ENCODE measurements at places on chromosomes 5 and 9.

- DNase-seq = no peak
These were observed 186.5 kb downstream of the CHSY3 start for GRCh38 chr5:130090569-130091270.

- DNase-seq = no peak
These were observed 5.7 kb downstream of the SUSD1 start for GRCh38 chr9:112169368-112169767.

GRCh38 chr9:109414125-109414785 is 83.9 kb downstream of the PTPN3 start:
- DNase-seq = no peak

- DNase-seq = no peak
These were observed 11.0 kb downstream of the CCDC152 start for GRCh38 chr5:42767491-42768105.

- no peak for DNase-seq
These were observed 546.0 kb upstream of the RORB start for GRCh38 chr9:73951147-73951546.

- no peak for DNase-seq
These were observed 50.9 kb upstream of the FAM169A start for GRCh38 chr5:74916831-74917710.

GRCh38 chr5:132557478-132558172 is 848 bp downstream of the RAD50 start:
- no peak for DNase-seq

DNA sequence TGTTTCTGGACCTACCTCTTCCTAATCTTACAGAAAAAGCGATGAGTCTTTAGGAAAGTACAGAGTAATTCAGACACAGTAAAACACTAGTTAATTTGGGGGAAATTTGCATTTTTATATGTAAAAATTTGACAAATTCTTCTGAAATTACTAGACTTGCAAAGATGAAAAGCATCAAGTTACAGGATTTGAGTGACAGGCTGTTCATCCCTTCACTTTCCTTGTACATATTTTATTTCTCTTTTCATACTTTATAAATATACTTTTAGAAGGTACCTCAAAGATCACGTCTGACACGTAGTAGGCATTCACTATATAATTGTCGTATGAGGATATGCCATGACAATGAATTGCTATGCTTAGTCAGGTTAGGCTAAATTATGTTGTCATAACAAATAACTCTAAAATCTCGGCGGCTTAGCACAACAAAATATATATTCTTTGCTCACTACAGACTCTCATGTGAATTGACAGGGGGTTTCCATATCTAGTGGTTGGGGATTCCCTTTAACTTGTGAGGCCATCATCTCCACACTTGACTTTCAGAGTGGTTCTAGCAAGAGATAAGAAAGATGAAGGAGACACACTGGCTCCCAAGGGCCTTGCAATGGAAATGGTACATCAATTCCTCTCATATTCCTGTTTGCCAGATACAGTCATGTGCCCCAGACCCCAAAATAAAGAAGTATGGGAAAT is 154.1 kb upstream of the TUT7 start:
- no peak for DNase-seq

- DNase-seq = no peak
These were observed 205.6 kb downstream of the DENND1A start for GRCh38 chr9:123724211-123724796.

DNA sequence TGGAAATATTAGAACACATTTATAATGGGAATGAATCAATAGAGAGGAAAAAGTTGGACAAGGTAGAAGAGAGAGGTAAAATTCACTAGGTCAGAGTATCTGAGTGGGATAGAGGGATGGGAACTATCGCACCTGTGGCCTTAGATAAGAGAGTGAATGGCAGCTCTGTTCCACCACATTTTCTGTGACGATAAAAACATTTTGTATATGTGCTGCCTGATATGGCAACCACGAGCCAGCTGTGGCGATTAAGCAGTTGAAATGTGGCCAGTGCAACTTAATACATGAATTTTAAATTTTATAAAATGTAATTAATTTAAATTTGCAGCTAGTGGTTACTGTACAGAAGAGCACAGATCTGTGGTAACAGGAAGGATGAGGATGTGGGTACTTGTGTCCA is 46.7 kb downstream of the ZNF354A start:
- no peak for DNase-seq

DNA sequence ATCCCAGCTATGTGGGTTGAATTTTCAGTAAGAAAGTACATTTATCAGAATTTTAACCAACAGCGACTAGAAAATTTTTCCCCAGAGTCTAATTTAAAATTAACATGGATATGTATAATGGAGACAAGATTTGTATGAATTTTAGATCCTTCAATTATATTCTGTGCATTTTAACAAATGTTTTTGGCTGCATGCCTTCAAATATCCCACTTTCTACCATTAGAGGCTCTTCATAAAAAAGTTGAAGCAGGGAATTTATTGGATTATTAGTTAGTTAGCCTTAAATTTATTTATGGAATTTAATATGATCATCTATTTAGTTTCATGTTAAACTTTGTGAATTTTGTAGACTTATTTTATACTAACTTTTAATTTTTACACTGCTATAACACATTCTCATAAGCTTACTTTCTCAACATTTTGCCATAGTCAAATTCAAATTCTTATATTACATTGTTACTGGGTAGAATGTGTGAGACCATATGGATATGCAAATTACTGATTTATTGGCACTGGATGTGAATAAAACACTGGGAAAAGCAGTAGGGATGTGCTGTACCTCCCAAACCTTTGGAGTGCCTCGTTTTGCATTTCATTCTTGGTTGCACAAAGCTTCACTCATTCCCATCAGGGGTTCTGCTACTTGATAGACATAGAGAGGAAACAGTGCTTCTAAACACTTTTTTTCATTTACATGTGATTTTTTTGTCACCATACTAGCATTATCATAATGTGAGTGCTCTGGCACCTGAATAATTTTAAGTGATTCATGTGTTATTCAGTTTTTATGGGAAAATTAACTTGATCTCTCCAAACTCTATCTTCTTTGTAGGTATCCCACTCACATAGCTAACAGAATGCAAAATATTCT is 491.8 kb upstream of the COX7C start:
- DNase-seq = no peak

DNA sequence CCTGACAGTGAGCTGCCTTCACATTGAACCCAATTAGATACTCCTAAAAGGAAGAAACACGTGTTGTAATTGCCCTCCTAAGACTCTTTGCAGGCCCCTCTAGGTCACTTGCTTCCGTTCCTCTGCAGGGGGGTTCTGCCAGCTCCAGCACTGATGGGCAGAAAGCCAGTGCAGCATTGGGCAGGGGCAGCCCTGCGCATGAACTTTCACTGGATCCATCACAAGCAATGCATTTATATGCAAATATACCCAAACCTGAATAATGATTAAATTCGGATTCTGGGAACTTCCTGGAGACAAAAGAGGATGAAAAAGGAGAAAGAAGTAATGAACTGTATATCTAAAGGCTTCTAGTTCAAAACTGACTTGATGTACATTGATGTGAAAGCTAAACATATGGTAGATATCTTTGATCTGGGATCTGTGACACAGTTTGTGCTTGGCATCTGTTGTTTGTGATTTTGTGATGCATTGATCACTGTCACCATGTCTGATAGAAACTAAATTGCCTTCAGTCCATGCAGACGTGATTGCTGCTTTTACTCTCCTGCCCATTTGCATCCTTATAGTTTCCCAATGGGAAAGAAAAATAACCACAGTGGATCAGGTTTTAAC is 313.4 kb downstream of the DEPDC1B start:
- DNase-seq = no peak

DNA sequence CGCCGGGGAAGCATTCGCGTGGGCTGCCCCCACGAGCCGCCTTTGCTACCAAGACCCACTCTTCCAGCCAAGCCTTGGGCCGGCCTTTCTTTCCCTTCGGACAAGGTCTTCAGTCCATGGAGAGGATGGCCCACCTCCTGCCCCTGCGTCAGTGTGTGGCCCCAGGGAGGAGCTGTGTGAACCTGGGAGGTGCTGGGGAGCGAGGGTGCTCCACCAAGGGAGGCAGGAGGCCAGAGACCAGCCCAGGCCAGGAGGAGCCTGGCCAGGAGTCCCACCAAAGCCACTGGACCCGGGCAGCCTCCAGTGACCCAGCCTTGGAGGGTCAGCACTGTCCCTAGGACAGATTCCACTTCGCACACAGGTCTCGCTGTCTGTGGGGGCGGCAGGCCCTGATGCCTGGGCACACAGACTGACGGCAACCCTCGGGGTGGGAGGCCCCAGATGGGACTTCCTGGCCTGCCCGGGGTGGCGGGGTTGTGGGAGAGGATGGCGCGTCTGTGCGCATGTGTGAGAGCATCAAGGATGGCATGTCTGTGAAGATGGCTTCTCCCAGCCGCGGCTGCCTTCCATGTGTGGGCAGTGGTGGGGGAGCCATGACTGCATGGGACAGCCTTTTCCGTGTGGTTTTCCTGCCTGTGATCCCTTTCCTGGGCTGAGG is 113.3 kb upstream of the LPCAT1 start:
- DNase-seq = no peak

GRCh38 chr5:112237456-112237855 is 181.6 kb downstream of the EPB41L4A start:
- no peak for DNase-seq

- DNase-seq = no peak
These were observed 5.5 kb downstream of the PCYOX1L start for GRCh38 chr5:149363358-149363757.

DNA sequence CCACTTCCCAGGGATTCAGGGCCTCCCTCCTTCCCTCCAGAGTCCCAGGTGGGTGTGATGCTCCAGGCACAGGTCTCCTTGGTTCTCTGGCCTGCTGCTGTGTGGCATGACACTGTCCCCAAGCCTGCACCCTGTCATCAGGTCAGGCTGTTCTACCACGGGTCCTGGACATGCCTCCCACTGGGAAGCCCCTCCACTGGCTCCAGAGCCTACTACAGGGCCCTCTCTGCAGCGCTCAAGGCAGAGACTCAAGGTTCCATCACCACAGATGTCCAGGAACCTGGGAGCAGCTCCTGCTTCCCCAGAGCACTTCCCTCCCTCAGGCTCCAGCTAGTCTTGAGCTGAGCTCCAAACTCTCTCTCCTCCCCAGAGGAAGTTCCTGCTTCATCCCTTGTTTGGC is 237.3 kb downstream of the PBX3 start:
- DNase-seq = no peak

DNA sequence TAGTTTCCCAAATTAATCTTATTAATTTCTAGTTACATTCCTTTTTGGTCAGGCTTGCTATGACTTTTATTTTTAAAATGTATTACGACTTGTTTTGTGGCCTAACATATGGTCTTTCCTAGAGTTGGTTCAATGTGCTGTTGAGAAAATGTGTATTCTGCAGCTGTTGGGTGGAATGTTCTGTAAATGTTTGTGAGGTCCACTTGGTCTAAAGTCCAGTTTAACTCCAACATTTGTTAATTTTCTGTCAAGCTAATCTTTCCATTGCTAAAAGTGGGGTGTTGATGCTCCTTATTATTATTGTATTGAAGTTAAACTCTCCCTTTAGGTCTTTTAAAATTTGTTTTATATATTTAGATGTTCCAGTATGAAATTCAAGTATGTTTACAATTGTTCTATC is 1010.8 kb upstream of the EDIL3 start:
- no peak for DNase-seq

DNA sequence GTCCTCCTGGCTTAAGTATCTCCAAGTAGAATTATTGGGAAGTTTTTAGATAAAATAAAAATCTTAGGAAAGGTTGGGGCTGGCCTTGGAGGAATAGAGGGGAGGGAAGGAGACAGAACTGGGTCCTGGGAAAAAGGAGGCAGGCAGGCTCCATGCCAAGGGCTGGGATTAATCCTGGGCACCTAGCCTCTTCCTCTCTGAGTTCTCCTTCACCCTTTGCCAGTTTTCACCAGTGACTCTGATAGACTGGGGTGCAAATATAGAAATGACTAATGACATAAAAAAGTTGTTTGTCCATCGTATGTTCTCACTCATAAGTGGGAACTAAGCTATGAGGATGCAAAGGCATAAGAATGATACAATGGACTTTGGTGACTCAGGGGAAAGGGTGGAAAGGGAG is 81.9 kb downstream of the RMI1 start:
- no peak for DNase-seq

- no peak for DNase-seq
These were observed 317.1 kb downstream of the KCTD16 start for GRCh38 chr5:144487761-144488160.

- DNase-seq = no peak
These were observed 30.9 kb downstream of the CNTLN start for GRCh38 chr9:17165764-17166163.

DNA sequence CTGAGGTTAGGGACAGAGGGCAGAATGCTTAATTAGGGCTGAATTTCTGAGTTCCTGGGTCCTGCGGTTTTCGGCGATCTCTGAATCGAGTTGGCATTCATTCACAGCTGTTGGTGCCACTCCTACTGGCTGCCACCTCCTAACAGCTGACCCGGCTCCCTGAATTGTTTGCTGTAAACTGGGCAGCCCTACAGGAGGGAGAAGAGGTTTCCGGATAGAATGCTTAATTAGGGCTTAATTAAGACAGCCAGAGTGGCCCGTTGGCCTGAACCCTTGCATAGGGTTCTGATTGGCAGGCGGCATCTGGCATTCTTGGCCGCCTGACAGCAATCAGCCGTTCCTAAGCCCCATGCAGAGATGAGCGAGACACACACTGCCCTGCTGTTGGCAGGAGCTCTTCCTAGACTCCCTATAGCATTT is 25.7 kb downstream of the FRMPD1 start:
- no peak for DNase-seq

GRCh38 chr9:110537841-110538646 is 41.5 kb downstream of the SVEP1 start:
- DNase-seq = no peak

GRCh38 chr9:118459913-118460312 is 755.7 kb downstream of the TLR4 start:
- no peak for DNase-seq

GRCh38 chr9:131525643-131526565 is 5.2 kb downstream of the UCK1 start:
- no peak for DNase-seq

DNA sequence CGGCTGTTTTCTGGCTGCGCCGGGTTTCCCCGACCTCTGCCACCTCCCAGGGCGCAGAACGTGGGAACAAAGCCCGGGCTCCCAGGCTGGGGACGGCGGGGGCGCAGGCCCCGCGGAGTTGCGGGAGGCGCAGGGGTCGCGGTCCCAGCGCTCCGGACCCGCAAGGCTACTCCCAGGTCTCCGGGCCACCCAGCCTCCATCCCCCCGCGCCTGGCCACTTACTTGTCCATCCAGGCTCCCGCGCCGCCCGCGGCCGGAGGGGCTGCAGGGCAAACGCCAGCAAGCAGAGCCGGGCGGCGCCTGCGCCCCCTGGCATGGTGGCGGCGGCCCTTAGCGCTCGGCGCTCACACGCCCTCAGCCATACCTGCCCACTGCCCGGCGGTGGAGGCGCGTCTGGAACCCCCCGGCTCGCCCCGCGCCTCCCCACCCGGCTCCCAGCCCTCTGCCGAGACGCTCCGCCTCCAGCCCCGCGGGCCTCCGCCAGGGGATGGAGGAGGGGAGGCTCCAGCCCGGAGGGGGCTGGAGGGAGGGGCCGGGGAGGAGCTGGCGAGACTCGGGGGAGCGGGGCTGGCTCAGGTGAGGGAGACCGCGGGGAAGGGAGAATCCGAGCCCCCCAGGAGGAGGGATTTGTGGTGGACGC is at the start of gene ADAM19:
Gene ADAM19, minus strand, starts transcription at position 395 of the 640 bp plus-strand sequence. Its CDS starts 79 bp downstream, at position 316.
- DNase-seq = peak; percentile 45

- DNase-seq = no peak
These were observed 1.1 kb downstream of the FEM1C start for GRCh38 chr5:115543365-115544042.
